Activated CD4-positive, alpha-beta T cell treated with anti-CD3 and anti-CD28 coated beads, Interleukin-2, amount 50 U/mL, for 24 hours (primary cell): ENCODE measurements at places on chromosomes 2 and 18.

GRCh38 chr2:152200565-152201465 is 25.3 kb upstream of the STAM2 start:
- DNase-seq: no peak

- DNase-seq: peak; percentile 49
These were observed 77.3 kb upstream of the PHLPP1 start for GRCh38 chr18:62637807-62638687.

DNA sequence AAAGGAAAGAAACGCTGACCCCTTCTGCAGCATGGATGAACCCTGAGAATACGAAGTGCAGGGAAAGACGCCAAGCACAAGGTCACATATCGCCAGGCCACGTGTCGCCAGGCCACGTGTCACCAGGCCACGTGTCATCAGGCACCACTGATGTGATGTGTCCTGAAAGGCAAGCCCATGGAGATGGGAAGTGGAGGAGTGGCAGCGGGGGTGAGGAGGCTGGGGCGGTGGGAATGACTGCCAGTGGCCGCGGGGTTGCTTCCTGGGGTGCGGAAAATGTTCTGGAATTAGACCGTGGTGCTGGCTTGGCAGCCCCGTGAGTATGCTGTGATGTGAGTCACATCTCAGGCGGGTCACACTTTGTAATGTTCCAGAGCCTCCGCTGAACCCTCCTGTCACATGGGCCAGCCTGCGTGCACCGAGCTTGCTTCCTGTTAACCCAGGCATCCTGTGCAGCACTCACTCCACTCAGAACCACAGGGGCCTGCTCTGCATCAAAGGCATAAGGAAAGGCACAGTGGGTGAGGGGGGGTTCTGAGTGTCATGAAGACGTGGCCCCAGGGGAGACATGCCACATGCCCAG is 39.0 kb downstream of the SLC66A2 start:
- DNase-seq: no peak

- no peak for DNase-seq
These were observed 4.2 kb upstream of the CLIP4 start for GRCh38 chr2:29110916-29111535.

DNA sequence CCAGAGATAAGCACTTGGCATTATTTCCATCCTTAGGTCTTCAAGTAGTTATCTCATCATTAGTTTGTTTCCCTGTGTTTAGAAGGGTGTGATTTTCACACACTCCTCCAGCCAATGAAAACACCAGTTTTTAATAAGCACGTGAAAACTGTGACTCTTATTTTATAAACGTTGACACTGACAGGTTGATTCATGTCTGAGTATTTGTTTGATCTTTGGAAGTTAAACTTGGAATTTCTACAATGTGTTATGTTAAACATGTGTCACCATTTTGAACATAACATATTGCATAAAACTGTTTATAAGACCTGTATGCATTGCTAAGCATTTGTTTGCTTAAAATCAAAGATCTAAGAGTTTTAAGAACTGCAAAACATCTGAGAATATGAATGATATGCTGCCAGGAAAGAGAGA is 27.6 kb downstream of the SLC40A1 start:
- no peak for DNase-seq

DNA sequence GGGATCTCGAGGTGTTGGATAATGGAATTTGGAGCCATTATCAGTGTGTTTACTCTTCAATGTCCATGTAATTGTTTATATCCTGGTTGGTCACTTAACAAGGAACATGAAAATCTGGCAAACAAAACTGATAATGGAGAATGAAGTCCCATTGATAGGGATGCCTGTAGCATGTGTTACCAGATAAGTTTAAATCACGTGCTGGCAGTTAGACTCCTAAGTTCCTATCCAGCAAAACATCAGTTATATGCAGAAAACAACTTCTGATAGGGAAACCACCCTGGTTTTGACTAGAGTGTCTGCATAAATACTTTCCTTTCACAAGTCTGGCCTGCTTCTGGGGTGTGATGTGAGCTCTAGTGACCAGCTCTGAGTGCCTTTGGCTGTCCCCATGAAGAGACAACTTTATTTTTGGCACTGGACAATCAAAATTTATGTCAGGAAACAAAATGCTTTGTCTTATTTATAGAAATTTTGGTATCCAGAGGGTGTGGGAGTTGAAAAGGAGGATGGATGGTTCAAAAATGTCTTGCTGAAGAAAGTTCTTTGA is 82.0 kb downstream of the FHOD3 start:
- DNase-seq: no peak

- no peak for DNase-seq
These were observed 57.0 kb upstream of the FAM237A start for GRCh38 chr2:206585335-206585734.

DNA sequence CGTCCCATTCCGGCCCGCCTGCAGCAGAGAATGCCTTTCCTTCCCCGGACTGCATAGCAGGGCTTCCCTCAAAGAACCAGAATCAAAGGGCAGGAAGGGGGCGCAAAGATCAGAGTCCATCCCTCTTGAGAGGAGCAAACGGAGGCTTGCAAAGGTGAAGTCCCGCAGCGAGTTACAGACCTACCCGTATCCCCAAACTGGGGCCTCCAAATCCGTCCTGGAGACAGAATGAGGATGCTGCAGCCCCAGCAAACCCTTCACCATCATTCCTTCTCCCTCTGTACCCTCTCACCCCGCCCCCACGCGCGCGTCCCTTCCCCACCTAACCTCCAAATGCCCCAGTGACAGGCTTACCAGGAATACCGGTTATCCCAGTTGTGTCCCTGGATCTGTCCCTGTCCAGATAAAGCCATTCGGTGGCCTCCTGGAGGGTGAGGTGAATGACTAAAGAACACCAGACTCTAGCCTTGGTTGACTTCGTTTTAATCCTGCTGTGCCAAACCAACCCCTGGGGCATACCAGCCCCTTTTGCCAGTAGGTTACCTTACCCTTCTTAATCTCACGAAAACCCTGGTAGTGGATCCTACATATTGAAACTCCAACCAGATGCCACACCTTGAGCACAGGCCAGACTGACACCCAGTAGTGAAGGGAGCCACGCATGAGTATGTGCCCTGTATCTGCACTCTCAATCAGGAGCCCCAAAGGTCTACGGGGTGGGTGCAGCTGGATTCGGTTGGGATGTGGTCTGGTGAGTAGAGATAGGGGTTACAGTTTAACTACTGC is 961 bp upstream of the SLC40A1 start:
- DNase-seq: no peak

- DNase-seq: no peak
These were observed 614.5 kb downstream of the IRS1 start for GRCh38 chr2:226184940-226185615.

- no peak for DNase-seq
These were observed 555.2 kb downstream of the DCDC2C start for GRCh38 chr2:4258563-4258962.
